ENCODE measurements at places on chromosomes 7 and 10.

DNA sequence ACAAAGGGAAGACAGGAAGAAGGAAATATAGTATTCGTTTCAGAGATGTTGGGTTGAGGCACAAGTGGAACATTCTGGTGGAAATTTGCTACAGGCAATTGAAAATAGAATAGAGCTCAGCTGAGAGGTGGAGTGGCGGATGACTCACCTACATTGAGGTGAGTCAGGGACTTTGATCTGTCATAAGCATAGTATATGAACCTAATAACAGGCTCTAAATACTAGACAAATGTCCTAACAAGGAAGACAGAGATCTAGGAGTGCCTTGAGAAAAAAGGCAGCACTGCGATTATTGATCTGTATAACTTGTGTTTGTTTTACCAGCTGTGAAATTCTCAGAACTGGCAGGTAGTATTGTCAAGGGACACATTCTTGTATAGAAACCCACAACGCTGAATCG lies 907 bp upstream of the IFRD1 start:
- peak; percentile 12 for DNase-seq

DNA sequence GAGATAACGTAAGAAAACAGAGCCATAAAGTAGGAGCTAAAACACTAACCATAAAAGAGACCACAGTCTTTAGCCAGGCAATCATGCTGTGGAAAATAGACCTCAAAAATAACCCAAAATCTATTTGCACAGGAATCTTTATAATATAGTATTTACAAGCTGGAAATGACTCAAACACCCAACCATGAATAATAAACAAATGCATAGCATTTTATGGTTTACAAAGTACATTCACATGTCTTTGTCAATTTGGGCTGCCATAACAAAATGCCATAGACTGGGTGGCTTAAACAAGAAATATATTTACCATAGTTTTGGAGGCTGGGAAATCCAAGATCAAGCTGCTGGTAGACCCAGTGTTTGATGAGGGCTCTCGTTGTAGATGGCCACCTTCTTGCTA lies 65.5 kb upstream of the GRB10 start:
- no peak for DNase-seq

GRCh38 chr7:144784943-144785342 lies 50.9 kb downstream of the TPK1 start:
- no peak for DNase-seq

DNA sequence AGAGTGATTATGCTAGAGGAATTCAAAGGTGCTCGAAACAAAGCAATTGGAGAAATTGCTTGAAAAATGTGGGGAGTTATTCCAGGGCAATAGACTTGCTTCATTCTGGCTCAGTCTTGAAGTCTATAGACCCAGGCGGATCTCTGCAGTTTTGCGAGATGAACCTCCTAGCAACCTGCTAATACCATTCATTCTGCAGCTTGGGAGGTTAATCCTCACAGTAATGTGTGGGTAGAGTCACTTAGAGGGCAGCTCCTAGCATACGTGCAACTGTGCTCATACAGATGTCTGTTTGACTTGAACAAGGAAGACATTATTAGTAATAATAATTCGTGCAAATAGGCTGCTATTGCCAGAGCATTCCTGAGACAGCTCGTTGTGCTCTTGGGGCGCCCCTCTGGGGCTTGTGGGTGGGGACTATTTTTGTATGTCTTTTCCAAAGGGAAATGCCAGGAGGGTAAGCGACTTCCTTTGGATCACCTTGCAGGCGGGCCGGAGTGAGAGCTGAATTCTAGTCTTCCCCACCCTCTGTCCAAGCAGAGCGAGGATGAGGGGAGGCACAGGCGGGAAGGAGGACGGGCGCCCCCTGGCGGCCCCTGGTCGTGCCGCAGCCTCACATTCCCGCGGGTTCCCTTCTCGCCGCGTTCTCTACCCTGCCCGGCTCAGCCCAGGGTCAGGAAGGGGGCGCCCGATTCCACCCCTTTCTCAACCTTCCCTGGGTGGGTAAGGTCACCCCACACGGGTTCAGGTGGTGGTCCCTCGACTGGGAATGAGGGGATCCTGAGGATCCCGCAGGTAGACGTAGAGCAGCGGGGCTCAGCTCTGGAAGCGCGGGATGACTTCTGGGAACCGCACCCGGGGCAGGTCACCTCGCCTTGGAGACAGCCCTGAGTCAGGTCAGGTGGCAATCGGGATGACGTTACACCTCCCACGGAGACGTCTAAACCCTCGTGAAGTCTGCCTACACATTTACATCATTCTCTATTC lies 241.5 kb downstream of the PHTF2 start:
- no peak for DNase-seq

DNA sequence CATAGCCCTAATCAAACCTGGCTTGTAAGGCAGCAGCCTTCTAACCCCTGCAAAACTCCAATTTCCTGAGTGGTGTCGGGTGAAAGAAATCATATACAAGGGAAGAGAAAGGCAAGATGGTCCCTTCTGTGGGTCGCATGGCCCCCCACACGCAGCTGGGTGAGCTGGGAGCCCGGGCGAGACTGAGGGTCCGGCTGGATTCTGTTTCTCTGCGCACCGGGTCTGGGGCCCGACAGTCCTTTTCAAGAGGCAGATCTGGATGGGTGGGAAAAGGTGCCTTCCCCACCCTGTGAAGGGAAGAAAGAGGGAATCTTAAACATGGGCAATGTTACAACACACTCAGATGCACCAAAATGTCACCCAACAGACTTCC lies 18.5 kb downstream of the WDR86 start:
- DNase-seq, result no peak

DNA sequence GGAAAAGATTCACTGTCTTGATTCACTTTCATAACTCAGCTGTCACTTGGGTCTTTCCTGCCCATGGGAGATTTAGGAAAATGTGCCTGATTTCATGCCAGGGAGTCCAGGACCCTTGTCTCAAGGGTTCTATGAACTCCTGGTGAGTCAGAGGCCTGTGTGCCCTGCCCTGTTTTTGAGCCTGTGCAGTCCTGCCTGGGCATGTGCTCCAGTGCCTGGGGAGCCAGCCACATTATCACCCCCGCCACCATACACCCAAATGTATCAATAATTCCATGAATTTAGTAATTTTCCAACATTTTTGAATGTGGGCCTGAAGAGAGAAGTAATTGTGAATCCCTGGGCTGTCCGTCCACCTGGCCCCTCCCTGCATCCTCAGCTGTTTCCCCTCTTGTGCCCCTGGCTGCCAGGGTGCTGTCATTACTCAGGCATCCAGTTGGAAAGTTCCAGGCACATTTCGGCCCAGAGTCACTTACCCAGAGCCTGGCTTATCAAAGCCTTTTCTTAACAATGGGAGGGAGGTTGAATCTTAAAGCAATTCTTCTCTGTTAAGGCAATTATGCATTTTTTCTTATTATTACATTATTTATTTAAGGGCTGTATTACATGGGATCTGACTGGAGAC lies 287.8 kb upstream of the CDC14C start:
- peak; percentile 20 for DNase-seq

- no peak for DNase-seq
Observed at GRCh38 chr7:92281031-92281430, 35.3 kb downstream of the ANKIB1 start.

DNA sequence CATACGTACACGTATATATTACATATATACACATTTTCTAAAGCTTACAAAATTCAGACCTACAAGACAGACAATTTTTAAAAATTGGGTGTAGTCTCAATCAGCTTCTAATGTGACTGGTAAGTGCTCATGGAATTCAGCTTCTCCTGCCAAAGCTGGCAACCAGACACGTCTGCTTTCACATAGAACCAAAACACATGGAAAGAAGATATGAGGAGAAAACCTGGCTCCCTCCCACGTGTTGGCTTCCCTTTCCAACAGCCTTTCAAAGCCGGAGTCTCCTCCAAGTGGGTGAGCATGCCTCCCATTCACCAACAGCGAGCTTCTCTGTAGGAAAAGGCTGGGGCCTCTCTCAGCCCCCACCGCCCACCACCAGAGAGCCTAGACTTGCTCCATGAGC lies 33.4 kb downstream of the CDCA7L start:
- DNase-seq, result peak; percentile 68

DNA sequence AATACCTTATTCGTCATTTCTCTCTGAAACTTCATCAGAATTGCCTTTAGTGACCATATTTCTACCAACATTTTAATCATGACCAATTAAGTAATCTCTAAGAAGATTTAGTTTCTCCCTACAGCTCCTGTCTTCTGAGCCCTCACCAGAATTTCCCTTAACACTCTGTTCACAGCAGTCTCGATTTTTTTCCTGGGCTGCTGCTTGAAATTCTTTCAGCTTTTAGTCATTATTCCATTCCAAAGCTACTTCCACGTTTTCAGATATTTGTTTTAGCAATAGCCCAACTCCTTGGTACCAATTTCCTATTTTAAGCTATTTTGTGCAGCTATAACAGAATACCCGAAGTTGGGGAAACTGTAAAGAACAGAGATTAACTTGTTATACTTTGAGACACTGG lies 192.4 kb upstream of the DKK1 start:
- no peak for DNase-seq

DNA sequence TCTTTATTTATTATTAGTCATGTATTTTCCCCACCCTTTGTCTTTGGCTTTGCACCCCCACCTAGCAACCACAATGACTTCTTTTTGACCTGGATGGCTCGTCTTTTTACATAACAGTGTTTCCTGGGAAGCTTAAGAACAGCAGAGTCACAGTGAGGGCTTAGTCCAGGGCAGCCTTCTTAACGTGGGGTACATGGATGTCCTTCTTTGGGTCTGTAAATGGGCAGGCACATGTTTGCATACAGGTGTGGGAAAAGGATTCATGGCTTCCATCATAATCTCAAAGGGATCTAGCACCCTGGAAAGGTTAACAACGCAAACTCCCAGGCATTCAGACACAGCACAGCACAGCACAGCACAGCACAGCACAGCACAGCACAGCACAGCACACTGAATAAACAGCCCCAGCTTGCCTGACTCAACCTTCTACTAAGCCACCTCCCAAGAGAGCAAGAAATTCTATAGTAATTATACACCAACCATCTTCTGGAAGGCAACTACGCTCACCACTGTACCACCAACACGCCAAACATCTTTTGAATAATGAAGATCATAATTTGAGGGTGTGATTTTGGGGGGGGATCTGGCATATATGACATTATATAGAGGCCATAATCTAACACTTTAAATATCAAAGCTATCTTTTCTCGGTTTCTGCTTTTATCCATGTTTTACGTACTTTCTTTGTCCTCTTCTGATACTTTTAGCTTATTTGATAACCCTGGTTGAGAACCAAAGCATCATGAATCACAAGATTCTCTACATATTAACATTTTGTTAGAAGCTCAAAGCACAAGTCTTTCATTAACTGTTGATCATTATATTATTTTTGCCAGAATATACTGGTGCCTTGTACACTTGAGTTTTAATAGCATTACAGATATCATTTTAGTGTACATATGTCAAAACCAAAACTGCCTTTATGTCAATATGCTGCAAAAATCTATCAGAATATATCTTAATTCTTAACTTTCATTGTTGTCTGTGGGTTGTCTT lies 177.2 kb upstream of the KLF14 start:
- no peak for DNase-seq

DNA sequence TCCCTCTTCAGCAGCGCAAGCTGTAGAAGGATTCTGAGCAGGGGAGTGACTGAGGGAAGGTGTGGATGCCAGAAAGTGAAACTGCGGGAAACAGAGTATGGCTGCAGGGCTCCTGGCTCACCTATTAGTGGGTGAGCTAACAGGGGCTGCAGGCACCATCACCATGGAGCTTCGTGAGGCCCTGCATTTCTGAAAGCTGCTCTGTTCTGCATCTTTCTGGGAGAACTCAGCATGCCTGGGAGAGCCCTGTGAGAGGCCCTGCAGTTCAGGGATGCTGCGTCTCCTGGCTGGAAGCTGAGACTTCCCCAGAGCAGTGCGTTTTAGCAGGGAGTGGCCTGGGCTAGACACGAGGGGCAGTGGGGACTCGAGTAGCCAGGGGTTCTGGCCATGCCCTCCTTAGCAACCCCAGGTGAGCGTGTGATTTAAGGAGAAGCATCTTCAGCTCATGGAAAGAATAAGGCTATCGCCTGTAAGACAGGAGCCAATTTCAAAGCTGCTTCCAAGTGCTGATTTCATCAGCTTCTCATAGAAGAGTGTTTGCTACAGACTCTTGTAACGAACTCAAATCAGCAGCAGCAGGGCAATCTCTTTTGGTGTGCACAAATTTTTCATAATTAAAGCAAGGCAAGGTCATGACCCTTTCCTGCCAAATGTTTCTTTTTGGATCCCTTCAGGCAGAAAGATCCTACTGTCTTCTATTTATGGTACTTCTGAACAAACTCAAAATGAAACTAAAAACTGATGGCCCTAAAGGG lies 293.6 kb upstream of the ZNF32 start:
- DNase-seq, result peak; percentile 26

DNA sequence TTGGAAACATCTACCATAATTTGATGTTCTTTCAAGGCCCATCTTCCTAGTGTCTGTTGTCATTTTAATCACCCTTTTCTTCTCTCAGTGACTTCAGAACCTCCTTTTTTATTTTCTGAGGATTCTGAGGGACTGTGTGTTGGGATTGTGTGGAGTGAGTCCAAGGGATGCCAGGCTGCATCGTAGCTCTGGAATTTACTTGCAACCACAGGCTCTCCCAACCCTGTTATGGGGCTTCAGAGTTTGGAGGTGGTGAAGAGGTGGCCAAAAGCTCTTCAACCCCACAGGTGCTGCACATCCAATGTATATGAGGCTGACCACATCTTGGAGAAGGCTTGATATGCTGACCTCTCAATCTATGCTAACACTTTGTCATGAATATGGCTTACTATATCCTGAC lies 79.5 kb upstream of the GPR141 start:
- DNase-seq, result no peak

GRCh38 chr7:111846898-111847297 lies 284.6 kb upstream of the IMMP2L start:
- DNase-seq, result no peak

DNA sequence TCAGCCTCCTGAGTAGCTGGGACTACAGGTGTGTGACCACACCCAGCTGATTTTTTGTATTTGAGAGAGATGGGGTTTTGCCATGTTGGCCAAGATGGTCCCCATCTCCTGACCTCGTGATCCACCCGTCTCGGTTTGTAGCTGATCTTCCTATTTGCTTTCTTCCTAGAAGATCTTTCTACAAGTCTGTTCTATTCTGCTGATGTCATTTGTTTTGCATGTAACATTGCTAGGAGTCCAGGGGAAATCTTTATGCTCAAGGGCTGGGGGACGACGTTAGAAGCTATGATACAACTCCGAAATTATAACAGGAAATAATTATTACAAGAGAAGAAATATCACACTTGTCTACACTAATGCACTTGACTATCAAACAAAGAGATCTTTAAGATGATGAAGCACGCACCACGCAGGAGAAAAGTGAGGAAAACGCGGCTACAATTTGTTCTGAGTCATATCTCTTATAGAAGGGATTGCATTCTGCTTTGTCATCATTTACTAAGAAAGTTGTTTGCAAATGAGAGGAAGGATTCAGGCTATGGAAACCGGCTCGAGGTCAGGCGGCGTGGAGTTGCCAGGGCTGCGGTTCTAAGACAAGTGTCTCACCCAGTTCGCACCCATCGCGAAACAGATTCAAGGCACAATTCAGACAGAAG lies 103.0 kb upstream of the CARD11 start:
- no peak for DNase-seq

- DNase-seq, result no peak
Observed at GRCh38 chr7:28349637-28350036, 62.7 kb upstream of the CREB5 start.

Data from tongue (tissue), 3 donors.